ENCODE measurements at places on chromosomes 13 and 19.

DNA sequence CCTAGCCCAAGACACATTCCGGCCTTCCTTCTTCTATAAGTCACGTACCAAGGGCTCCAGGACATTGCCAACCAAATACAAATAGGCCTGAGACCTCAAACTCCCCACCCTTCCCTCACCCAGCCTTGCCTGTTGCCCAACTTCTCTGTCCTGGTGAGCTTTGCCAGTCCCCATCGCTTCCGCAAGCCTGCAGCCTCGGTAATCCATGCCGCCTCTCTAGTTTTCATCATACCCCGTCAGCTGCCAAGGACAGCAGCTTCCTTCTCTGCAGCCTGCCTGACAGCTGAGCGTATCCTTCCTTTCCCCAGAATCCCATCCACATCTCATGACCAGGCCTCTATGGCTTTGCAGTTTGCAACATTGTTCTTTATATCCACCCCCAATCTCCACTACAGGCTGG lies 36.6 kb upstream of the POMP start:
- DNase-seq = no peak

- no peak for DNase-seq
These were observed 172.2 kb downstream of the COL4A1 start for GRCh38 chr13:110134801-110135200.

DNA sequence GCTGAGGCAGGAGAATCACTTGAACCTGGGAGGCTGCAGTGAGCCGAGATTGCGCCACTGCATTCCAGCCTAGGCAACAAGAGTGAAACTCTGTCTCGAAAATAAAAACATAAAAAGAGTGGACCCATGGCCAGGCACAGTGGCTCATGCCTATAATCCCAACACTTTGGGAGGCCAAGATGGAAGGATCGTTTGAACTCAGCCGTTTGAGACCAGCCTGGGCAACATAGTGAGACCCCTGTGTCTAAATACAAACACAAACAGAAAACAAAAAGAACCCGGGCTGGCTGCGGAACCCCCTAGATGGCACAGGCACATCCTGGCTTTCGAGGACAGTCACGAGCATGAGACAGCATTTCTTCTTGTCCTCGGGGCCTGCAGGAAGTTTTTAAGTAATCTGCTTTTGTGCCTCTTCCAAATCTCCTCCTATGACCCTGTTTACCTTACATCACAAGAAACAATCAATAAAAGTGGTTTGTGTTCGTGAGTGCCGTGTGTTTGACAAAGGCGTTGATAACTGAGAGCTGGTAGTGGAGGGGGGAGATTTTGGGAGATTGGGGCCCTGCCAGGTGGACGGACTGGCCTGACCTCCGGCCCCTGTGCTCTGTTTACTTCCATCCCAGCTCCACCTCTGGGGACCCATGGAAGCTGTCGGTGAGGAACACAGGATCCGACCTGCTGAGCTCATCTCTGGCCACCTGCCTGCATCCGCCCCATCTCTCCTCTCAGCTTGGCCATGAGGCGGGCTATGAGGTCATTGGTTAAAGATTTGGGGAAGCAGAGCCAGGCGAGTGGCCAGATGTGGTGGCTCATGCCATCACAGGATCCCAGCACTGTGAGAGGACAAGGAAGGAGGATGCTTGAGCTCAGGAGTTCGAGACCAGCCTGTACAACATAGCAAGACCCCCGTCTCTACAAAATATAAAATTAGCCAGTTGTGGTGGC lies 5.9 kb upstream of the GDF15 start:
- DNase-seq = no peak

GRCh38 chr19:28961772-28962500 lies 251.0 kb downstream of the UQCRFS1 start:
- DNase-seq = no peak

- no peak for DNase-seq
These were observed 503.4 kb downstream of the TBC1D4 start for GRCh38 chr13:74978591-74978990.

DNA sequence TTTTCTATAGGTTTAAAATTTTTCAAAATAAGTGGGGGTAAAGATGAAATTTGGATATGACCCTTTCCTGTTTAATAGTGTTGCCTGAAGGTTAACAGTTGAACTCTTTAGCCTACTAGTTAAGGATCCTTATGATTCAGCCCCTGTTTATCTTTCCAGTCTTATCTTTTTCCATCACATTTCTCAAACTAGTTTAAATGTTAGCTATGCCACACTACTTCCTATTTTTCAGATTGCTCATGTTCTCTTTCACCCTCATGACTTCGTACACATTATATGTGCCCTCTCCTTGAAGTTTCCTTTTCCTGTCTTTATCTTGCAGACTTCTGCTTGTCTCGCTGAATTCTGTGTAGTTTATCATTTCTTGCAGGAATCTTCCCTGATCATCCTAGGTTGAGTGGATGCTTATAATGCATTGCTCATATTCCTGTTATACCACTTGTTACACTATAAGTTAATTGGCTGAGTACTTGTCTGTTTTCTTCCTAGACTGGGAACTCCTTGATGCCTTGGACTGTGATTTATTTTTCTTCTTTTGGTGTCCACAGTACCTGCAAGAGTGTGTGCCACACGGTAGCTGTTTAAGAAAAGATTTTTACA lies 86.7 kb downstream of the FNDC3A start:
- DNase-seq = no peak

- no peak for DNase-seq
These were observed 1651.9 kb upstream of the MIR17HG start for GRCh38 chr13:89695343-89696257.
